ENCODE measurements at places on chromosomes 4 and X.

GRCh38 chrX:141642979-141643378, 53.5 kb downstream of the SPANXA2 start:
- no peak for DNase-seq

DNA sequence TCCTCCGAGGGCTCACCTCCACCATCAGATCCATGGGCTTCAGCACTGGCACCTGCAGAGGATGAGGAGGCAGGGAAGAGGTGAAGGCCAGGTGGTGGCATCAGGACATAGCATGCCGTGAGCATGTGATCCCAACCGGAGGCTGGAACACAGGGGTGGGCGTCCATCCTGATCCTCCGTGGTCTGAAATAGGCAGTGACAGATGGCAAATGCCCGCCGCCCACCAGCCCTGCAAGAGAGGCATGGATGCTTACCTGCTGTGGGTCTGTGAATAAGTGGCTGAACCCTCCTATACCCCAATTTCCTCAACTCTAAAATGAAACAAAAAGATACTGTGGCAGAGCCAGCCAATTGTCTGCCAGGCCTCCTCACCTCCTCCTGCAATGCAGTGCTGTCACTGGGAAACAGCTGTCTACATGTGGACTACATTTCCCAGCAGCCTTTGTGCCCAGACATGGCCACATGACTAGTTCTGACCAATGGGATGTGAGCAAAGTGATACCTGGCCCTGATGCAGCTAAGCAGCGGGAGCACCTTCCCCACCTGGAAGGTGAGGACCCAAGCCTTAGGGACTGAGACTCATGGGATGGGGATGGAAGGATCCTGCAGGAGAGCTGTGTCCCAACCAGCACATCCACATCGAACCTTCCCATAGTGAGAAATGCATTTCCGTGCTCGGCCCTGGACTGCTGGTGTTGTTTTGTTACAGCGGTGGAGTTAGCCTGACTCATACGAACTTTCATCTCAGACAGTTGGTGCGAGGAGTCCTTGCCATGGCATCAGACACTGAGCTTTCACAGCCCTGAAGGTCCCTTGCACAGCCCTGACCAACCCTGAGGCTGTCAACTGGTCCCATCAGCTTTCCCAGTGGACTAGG, 99.5 kb downstream of the PPP2R2C start:
- DNase-seq, result no peak

GRCh38 chr4:7766661-7767345, 172.9 kb downstream of the AFAP1 start:
- no peak for DNase-seq

DNA sequence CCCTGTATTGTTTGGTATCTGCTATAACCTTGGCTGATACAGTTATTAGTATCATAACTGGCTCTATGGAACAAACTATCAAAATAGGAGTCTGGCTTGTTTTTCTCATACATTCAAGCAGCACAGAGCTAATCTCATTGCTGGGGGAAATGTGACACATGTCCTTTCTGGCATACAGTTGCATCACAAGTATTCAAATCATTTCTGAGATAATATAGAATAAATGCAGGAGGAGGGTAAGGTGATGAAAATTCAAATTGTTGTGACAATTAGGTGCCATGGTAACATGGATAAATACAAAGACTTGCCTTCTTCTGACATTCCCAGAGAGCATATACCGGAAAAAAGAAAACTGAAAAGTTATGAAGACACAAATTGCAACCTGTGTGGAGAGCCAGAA, 2706.8 kb downstream of the ARAP2 start:
- no peak for DNase-seq

DNA sequence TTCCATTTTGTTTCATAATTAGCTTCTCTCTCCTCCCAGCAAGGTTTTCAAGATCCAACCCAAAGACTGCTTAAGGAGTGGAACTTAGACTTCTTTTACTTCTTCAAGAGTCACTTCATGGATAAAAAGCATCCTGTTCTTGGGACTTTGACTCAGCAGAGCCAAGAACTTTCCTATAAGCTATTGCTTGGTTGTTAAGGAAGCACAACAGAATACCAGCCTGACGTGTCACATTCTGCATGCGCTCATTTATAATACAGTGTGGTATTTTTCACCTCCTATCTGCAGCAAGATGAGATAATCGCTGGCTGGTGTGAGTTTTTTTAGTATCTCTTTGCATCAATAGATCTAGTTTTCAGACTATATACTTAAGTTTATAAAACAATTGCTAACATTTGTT, 152.1 kb downstream of the PALLD start:
- no peak for DNase-seq

DNA sequence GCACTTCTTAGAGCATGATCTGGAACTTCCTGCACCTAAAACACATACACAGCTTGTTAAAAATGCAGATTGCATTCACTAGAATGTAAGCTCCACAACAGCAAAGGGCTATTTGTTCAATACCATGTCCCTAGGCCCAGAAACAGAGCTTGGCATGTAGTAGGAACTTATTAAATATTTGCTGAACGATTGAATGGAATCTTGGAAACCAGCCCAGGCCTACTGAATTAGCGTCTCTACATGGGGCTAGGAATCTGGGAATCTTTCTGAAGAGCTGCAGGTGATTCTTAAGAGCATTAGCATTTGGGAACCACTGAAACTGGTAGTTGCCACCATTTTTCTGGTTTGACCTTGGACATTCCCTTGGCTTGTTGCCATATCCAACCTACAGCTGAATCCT, 234.1 kb downstream of the STIM2 start:
- DNase-seq, result no peak

DNA sequence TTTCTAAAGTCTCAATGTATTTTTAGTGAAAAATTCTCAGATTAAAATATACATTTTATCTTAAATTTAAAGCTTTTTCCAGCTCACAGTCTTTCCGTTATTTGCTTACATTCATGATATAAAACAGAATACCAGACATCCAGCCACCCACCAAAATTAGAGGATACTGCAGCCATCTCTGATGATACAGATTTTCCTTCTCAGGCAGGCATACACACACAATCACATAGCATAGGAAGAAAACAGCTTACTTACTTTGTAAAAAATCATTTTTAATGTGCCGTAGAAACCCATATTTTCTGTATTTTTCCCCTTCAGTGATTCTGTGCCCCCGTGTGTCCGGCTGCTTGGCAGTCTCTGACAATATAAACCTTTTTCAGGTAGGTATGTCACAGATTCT, 183.7 kb downstream of the FBXW7 start:
- DNase-seq, result no peak

DNA sequence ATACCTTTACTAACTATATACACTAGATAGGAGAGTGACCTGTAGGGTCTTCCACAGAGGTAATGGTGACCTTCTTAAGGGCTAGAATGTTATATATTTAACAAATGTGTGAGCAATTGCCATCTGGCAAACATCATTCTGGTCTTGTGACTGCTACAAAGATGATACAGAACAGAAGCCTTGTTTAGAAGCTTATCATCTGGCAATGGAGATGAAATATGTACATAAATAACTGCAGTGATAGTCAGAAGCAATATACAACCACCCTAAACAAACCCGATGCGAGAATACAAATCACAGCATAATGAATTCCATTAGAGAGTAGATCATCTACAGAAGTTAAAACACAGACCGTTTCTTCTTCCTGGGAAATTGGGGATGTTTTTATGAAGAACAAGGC, 952.7 kb upstream of the SLIT2 start:
- DNase-seq, result no peak

- no peak for DNase-seq
Measured at GRCh38 chrX:65720381-65720964, 53.0 kb downstream of the MSN start.

DNA sequence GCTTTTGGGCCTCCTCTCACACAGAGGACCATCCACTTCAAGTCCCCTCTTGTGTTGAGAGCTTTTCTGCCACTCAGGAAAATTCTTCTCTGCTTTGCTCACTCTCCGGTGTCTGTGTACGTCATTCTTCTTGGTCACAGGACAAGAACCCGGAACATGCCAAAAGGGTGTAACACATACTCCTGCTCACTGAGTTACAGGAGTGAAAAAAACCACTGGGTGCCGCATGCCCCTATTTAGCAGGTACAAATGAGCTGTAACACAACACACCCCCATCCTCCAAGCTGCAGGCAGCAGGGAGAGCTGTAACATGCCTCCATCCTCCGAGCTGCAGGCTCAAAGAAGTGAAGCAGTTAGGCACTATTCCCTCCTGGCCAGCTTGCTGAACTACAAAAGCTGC, 13.0 kb upstream of the CXCL2 start:
- no peak for DNase-seq

DNA sequence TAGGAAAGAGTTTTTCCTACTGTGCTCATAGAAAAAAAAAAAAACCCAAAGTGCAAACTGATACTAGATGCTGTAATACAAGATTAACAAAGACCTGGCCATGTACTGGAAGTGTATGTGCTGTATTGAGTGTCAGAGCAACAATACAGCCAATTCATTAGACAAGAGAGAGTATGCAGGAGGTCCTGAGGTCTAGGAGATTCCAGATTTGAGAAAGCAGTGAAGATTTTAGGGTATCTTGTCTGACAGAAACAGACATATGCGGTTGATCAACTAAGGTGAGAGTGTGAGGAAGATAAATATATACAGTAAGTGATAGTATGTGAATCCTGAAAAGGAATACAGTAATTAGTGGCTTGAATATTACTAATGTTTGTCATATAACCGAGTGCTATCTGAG, 3.0 kb downstream of the GPR174 start:
- DNase-seq, result no peak

DNA sequence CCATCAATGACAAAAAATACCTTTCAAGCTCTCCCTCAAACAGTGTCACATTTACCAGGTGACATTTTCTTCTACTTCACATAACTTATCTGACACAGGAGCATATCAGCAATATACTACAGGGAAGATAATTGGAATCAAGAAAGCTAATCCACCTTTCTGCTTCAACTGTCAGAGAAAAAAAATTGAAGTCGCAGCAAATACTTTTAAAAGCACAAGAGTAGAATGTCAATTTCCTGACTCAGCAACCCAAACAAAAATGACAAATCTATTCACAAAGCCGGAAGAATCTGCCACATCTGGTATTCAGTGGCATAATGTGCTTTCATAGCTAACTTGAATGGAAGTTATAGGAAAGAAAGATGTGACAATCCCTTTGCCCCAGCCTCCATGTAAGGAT, 36.7 kb downstream of the AGA start:
- DNase-seq, result no peak

DNA sequence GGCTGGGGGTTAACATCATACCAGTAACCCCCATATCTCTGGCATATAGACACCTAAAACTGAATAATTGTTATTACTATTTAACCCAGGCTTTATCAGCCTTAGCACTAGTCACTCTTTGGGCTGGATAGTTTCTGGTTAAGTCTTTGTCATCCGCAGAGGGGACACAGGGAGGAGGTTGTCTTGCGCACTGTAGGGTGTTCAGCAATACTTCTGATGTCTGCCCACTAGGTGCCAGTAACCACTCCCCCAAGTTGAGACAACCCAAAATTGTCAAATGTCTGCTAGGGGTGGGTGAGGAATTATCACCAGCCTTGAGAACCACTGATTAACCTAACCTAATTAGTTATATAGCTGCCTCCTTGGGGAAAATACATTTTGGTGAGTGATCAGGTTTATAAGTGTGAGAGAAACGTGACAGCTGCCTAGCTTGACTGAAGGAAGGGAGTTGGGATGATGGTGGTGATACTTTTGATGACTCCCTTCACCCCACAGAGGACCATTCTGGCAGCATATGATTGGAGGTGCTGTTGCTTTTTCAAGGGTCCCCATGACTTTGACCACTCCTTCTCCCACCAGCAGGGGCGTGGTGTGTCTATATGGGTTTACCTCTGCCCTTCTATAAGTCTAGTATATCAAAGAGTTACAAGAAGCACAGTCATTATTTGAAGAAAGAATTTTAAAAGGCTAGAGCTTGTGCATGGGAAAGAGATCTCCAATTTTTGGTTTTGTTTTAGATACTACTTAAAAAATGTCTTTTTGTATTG, 140.9 kb downstream of the STIM2 start:
- no peak for DNase-seq

DNA sequence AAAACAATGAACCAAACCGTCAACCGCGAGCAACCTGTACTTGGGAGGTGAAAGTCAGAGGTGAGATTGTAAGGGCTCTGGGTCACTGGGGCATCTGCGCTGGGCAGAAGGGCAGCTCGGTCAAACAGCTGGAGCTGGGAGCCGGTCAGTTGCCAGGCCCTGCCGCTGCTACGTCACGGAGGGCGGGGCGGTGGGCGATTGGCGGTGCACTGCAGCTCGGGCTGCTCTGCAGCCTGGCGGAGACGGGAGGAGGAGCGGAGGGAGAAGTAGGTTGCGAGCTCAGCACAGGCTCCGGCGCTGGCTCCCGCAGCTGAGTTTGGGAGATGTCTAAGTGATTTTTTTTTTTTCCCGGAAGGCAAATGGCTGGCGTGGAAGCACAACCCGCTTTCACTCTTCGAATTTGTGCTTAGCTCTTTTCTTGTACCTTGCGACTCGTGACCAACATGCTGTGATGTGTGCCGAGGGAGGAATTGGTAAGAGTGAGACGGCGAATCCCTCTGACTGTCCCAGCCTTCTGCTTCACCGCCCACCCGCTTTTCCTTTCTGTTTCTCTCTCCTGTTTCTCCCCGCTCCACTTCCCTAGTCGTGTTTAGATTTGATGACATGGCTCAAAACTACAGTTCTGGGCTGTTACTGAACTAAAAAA, at the start of gene ATP10D:
Gene ATP10D (plus strand): TSS at position 229 of the 646 bp plus-strand sequence. CDS start 27,266 bp downstream, outside the sequence.
- DNase-seq, result peak; percentile 18

- no peak for DNase-seq
Measured at GRCh38 chrX:15468036-15468435, 25.1 kb downstream of the PIR start.

GRCh38 chrX:130120746-130121504, 10.6 kb upstream of the ELF4 start:
- no peak for DNase-seq

DNA sequence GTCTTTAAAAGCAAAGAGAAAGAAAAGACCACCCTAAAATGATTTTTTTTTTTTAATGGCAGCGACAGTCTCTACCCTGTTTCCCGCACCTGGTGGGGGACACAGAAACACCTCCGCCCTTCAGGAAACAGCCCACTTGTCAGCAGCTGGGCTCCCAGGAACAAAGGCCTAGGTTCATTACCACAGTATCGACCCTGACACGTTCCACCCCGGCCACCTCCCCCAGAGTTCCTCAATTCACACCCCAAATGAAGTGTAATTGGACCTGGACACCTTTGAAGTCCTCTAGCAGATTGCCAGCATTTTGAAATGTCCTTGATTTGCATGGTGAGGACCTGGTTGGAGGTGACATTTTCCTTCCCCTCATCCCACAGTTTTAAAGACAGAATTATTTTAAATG, 175.0 kb upstream of the BCOR start:
- no peak for DNase-seq

GRCh38 chr4:1137063-1137776, 23.9 kb upstream of the RNF212 start:
- no peak for DNase-seq
